ENCODE measurements at places on chromosomes 7 and 10.

DNA sequence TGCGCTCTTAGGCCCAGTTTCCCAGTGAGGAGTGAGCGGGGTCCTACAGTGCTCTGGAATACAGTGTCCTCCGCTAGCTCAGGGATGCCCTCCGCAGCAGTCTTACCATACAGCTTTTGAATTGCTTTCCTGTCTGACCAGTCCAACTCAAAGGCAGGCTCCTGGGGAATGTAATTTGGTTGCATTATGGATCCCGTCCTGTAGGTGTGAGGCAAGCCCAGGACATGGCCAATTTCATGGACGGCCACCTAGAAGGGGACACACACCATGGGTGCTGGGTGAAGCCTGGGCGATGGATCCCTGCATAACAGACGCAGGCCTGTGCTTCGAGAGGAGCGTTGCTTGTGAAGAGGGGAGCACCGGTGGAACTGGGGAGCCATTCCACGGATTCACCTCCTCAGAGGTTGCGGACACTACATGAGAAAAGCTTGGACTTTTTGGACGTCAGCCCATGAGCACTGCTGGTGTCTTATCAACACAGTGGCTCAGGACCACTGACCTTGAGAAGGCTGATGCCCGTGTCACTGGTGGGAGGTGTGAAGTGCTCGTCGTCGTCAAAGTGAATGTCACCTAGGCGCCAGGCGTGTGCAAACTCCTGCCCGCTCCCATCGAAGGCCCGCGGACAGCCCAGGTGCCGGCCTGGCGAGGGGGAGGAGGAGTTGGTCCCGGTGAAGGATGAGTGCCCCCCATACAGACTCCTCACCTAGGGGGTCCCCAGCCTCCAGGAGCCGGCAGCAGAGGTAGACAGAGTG is 3.3 kb downstream of the MMP21 start:
- no peak for DNase-seq

DNA sequence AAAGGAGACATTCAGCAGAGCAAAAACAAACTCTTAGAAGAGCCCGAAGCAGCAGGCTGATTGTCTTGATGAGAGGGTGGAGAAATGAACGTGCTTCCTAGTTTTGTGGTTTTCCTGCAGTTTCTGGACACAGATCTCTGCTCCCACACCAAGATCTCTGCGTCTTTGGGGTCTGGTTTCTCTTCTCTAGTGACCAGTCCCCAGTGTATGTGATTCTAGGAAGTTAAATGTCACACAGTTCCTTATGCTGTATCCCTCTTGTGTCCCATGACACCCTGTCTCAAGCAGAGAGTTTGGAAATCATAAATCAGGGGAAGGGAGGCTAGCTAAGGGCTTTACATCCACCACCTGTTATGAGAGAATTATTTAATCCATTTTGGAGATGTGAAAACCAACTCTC is 55.4 kb upstream of the KLF14 start:
- DNase-seq: no peak

DNA sequence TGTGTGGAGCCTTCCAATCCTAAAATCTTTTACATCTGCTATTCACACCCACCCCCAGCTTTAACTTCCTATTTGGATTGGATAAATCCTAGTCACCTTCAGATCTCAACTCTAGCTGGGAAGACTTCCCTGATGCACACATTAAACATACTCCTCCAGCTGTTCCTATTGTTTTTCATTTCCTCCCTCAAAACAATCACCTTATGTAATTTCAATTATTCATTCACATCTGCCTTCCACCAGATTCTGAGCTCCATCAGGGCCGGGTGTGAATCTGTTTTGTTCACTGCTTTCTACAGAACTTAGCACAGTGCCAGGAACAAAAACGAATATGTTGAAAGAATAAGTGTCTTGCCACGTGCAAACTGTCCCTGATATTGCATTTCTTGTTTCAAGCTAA is 497.4 kb downstream of the PLXDC2 start:
- no peak for DNase-seq

- no peak for DNase-seq
Observed at GRCh38 chr7:152052771-152053170, 27.3 kb downstream of the GALNT11 start.

DNA sequence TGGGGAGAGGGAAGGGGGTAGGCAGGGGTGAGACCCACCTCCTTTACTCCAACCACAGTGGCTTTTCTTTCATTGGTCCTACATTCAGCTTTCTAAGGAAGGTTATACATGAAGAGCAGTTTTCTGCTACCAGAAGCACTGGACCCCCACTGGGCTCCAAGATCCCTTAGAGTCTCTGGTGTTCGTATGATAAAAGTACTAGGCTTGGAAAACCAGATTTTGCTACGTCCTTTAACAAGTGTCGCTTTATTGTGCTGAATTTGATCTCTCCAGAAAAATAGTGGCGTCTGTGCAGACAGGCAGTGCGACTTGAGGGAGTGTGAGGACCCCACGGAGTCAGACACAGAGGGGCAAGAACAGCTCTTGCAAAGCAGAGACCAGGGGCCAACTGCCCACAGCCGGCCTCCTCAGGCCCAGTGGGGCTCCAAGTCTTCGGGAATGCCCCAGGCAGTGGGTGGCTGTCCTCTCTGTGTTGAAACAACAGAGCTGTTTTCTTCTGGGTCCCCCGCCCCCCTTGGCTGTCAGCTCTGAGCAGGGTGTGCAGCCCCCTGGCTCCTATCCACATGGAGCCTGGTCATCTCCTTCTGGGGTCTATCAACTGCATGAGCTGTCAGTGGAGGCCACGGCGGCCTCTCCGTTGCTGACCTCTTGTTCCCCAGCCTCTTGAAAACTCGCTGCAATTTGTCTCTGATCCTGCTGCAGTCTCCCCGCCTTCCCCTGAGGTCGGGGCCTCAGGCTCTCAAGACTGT is 333.2 kb downstream of the RPS24 start:
- DNase-seq: no peak

- no peak for DNase-seq
Observed at GRCh38 chr7:16670021-16670420, 24.0 kb downstream of the BZW2 start.

- no peak for DNase-seq
Observed at GRCh38 chr7:114791771-114792170, 130.1 kb upstream of the MDFIC start.

GRCh38 chr7:45027774-45028114 is 27.7 kb downstream of the CCM2 start:
- no peak for DNase-seq

GRCh38 chr7:45677311-45677900 is 103.2 kb downstream of the ADCY1 start:
- no peak for DNase-seq

DNA sequence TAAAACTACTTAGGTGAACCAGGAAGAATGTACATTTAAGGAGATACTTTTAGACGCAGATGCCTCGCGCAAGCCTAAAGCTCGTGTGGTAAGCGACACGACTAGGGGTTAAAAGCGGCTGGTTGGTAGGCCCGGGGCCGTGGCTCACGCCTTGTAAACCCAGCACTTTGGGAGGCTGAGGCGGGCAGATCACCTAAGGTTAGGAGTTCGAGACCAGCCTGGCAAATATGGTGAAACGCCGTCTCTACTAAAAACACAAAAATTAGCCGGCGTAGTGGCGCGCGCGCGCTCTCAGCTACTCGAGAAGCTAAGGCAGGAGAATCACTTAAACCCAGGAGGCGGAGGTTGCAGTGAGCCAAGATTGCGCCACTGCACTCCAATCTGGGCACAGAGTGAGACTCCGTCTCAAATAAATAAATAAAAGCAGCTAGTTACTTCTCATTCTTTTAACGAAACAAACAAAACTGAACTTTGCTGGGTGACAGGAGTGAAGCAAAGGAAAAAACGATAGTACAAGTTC is 879 bp downstream of the NUDT5 start:
- peak; percentile 35 for DNase-seq

DNA sequence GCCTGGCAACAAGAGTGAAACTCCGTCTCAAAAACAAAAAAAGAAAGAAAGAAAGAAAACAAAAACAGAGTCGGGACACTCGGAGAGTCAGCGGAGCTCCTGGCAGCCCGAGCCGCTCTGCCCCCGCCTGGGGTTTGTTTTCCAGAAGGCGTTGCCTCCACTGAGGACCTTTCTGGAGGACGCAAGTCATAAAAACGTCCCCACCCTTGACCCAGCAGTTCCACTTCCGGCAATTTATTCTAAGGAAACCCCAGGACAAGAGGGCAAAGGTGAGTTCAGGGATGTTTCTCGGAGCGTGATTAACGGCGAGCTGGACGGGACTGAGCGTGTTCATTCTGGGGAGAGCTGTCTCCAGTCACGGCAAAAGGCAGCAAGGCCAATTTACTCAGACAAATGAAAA is 27.0 kb upstream of the SUN1 start:
- DNase-seq: no peak

DNA sequence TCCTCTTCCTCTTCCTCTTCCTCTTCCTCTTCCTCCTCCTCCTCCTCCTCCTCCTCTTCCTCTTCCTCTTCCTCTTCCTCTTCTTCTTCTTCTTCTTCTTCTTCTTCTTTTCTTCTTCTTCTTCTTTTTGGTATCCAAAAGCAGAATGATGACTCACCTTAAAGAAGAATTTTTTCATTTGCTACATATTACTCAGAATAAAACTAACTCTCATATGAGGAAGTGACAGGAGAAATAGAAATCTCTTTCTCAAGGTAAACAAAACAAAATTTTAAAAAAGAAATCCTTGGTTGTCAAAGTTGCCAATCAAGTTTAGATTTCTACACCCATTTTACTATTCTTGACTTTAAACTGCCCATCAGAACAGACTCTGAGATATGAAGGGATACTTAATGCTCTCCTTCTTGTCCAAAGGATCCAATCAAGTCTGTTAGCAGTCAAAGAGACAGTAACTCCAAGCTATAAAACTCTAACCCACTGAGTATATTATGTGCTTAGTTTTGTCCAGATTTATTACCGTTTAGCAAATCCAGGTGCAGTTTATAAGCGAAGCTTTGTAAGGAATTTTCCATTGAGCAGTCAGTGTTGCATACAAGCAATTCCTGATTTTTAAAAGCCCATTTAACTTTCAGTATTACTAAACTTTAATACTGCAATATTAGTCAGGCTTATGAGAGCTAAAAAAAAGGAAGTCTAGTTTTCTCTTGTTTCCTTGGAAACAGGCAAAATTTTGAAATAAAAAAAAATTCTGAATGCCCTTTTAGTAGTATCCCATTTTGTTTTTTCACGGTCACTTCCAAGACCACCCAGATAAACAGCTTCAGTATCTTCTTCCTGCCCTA is 43.1 kb upstream of the SNX13 start:
- no peak for DNase-seq

DNA sequence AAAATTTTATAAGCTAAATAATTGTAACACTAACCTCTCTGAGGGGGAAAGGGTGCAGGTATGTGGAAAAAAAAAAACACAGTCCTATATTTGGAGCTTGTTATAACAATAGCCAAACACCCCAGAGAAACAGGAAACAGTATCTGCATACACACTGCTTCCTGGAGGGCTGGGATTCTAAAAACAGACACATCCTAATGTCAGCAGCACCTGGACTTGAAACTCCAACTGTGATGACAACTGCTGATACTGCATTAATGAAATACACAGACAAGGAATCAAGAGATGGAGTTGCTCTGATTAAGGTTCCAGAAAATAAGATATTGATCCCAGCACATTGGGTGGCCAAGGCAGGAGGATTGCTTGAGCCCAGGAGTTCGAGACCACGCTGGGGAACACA is 9.3 kb downstream of the DAGLB start:
- no peak for DNase-seq

- DNase-seq: no peak
Observed at GRCh38 chr7:52771177-52771576, 264.3 kb upstream of the POM121L12 start.

GRCh38 chr7:75563171-75563570 is 71.1 kb downstream of the SPDYE5 start:
- DNase-seq: no peak

Measured in SK-N-SH (cell line).